NCI-H1417 (cell line): ENCODE measurements at places on chromosomes 7 and 10.
A peak's percentile ranks its signal among the peaks of the same experiment; 100 is the strongest.

GRCh38 chr10:46079831-46080585 is 33.9 kb upstream of the MSMB start:
- DNase-seq = no peak

DNA sequence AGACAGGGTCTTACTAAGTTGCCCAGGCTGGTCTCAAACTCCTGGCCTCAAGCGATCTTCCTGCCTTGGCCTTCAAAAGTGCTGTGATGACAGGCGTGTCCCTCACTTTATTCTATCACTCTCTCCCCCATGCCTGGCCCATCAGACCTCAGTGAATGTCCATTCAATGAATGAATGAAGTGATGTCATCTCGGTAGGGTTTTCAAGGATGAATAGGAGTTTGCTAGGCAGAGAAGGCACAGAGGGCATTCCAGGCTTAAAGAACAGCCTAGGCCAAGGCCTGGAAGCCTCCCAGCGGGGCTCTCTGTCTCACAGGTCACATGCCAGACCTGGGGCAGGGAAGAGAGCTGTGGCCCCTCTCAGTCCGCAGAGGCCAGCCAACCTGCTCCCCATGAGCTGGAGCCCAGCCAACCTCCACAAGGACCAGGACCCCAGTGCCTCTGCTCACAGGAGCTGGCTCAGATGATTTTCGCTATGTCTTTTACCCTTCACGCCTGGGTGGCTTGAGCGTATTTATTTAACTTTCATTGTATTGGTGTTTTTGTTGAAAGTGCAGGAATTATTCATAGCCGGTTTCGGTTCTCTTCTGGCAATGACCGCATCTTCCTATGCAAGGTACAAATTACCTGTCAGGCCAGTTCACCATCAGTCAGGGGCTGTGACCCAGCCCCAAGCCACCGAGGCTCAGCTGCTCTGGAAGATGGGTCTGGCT is 11.8 kb upstream of the TNRC18 start:
- DNase-seq = no peak

DNA sequence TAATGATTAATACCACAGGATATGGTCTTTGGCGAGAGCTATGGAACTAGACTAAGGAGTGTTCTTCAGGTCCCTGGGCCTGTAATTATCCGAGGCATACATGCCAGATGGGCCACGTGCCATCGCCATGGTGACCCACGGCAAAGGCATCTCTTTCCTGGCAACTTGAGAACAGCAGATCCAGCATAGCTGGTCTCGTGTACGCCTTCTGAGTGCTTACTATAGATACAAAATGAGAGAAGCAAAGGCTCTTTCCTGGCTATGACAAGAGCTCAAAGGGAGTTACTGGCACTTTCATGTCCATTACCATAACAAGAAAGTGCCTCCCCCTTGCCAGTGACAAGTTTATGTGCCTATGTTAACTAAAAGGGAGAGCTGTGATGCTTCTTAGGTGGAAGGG is 26.0 kb upstream of the GLI3 start:
- peak; percentile 39 for DNase-seq

DNA sequence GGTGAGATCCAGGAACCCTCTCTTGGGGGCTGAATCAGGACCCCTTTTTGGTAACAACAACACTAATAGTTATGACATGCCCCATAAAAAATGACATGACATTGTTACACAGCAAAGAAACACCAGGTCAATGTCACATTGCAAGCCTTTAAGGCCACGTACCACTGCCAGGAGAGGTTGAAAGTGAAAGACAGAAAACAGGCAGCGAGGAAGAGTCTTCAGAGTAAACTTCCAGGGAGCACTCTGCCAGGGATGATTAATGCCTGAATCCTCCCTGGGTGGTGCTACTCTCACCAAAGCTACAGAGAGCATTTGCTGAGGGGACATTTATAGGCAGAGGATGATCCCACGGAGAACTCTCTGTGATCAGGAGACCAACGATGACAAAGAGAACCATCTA is 551.6 kb downstream of the CALN1 start:
- DNase-seq = no peak

- no peak for DNase-seq
These were observed 995 bp upstream of the PARD3 start for GRCh38 chr10:34816085-34816496.

DNA sequence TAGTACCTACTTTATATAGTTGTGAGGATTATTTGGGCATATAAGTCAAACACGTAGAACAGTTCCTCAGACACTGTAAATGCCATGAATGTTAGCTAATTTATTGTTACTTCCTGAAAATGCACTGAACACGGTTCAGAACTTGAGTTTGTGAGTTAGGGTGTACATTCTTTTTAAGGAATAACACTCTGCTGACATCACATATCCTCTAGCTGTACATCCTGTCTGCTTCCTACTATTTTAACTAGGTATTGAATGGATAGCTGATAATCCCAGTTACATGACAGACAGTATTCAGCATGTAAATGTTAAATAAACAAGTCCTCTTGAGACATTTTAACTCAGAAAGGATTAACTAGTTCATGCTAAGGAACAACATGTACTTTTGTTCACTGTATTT is 16.0 kb downstream of the SAMD8 start:
- DNase-seq = no peak

DNA sequence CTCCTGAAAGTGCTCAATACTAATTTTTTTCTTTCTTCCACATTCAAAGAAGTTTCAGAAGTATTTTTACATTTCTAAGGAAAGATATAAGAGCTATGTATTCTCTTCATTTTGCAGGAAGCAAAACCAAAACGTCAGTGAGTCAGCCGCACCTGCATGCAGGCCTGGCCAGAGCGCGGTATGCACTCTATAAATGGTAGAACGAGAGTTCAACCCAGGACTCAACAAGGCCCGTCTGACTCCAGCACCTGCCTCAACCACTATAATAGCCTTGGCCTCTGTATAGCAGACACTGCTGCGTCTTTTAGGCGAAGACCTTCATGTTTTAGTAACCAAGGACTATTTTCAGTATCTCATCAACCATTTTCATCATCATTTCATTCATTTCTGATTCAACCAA is 113.2 kb downstream of the KMT2E start:
- DNase-seq = no peak

DNA sequence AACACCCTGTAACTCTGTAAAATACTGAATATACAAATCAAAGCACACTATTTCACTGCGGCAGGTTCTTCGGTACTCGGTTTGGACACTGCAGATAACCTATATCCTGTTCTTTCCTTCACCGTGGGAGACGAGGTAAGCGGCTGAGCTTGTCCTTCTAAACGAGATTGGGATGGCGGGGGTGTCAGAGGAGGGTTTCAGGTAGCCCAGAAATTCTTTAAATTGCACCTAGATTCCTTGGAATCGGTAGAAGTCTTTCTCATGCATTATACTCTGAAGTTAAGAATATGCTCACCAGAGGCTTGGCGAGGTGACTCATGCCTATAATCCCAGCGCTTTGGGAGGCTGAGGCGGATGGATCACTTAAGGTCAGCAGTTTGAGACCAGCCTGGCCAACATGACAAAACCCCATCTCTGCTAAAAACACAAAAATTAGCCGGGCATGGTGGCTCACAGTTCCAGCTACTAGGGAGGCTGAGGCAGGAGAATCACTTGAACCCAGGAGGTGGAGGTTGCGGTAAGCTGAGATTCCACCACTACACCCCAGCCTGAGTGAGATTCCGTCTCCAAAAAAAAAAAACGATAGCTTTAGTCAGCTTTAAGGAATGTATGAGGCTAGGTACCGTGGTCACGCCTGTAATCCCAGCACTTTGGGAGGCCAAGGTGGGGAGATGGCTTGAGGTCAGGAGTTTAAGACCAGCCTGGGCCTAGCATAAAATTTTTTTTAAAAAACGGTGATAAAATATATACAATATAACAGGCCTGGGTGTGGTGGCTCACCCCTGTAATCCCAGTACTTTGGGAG is 10.1 kb upstream of the LAT2 start:
- no peak for DNase-seq

DNA sequence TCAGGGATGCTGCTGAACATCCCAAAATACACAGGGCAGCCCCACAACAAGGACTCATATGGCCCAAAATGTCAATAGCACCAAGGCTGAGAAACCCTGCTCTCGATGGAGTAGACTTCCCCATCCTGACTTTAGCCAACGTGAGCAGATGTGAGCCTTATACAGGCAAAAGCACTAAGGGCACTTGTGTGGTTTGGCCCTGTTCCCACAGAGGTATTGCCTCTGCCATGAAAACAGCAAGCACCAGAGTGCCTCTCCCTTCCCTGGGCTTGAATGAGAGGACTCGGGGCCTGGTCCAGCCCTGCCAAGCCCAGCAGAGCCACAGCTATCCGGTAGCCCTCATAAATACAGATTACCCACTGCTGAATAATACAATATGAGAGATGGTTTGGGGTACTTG is 47.5 kb downstream of the ACSM6 start:
- no peak for DNase-seq

DNA sequence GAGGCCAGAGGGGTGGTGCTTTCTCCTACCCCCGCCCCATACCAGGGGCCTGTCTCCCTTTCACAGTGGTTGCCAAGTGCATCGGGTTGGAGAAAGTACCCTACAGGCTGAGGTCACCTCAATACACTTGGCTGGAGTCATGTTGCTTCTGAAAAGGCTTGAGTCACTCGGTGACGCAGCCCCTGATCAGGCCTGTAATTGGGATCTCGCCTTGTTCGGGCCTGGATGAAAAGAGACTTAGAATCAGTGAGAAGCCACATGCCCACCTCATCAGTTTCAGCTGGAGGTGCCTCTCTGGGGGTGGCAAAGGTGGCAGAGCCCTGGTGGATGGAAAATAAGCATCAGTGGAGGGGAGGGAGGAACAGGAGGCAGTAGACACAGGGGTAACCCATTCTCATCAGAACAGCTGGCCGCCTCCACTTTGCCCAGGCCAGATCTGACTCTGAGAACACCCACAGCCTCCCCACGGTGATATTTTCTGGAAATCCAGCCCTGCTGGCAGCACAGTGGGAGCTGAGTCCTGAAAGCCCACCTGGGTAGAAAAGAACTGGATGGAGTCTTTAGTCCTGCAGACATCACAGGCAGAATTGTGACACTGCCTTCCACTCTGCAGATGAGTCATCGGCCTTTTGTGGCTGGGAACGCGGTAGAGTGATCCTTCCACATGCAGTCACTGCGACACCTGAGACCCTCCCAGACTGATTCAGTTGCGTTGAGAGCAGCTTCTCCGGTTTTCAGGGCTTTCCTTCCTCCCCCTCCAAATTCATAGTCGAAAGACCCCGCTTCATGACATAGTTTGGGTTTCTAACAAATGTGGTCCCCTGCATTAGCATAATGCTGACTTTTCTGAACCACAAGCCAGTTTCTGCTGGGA is 108.0 kb downstream of the GRK5 start:
- no peak for DNase-seq

DNA sequence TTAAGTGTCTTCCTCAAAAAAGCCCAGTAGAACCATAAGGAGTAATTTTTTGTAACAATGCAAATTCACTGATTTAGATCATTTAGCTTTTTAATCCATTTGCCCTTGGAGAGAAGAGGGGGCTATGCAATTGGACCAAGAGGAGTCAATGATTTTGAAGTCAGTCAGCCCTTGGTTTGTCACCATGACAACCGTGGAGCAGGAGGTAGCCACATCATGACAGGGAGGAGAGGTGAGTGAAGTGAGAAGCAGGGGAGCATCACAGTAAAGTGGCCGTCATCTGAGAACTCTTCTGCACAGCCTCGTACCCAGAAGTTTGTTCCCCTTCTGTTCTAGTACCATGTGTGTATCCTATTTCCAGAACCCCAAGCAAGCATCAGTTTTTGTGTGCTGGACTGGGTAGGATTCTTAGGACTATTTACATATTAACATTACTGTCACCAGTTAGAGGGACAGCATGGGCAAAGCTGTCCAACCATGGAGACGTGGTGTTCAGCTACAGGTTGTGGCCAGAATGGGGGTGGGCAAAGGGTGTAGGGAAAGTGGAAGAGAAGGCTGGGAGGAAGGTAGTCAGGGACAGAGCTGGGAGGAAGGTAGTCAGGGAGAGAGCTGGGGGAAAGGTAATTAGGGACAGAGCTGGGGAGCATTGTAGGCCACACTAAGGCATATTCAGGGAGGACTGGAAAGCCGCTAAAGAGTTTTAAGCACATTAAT is 13.1 kb downstream of the UBE3C start:
- DNase-seq = no peak

DNA sequence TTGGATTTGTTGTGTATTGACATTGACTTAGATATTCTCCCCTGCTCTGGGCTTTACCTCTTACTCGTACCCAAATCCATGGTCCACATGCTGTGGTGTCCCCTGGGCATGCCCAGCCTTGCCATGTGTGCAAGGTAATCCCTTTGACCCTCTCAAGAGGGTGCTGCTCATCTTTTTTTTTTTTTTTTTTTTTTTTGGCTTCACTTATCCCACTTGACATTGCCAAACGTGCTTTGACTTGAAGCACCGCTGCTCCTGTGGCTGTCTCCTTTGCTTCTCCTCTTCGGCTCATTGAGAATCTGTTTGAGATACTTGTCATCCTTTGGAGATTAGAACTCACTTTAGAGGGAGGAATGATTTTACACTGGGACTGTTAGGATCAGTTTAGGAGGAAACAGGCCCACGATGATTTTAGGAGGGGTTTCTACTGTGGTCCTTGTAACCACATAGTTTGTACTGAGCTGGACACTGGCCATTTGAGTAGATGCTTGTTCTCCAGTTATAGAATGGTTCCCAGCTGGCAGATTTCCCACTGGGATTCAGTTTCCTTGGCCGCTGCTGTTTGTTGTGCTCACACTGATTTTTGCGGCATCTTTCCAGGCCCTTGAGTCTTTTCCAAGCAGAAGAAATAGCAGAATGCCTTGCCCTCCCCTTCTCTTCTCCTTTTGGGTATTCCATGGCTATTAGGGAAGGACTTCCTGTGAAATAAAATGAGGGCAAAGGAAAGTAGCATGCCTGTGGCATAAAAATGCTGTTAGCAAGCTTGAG is 184.8 kb downstream of the AUTS2 start:
- DNase-seq = peak; percentile 90

DNA sequence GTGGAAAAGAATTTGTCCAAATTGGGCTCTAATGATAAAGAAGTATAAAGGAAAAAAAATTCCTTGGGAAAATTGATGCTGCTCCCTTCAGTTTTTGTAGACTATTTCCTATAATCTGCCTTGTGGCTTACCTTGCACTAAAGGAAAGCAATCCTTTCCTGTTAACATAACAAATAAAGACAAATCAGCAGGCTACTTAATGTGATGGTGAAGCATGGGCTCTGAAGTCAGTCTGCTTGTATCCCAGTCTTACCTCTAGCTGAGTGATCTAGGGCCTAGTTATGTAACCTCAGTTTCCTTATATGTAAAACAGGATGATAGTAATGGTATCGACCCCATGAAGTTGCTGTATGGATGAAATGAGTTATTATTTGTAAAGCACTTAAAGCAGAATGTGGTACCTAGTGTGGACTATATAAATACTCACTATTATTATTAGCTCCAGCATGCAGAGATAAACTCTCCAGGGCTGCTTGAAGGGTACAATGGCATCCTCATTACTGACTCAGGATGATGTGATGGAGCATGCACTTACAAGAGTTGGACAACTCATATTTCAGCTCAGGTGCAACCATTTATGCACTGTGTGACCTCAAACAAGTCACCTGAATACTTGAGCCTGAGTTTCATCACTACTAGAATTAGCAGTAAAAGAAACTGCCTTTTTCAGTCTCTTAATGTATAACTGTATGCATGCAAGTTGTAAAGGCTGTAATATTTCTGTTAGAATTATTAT is 156.1 kb downstream of the DKK1 start:
- DNase-seq = no peak

GRCh38 chr10:94108200-94108599 is 114.5 kb downstream of the PLCE1 start:
- no peak for DNase-seq
